AG08395 (cell line): ENCODE measurements at places on chromosomes 3 and 15.
A peak's percentile ranks its signal among the peaks of the same experiment; 100 is the strongest.

- DNase-seq, result no peak
Observed at GRCh38 chr15:69830430-69830829, 267.3 kb downstream of the TLE3 start.

DNA sequence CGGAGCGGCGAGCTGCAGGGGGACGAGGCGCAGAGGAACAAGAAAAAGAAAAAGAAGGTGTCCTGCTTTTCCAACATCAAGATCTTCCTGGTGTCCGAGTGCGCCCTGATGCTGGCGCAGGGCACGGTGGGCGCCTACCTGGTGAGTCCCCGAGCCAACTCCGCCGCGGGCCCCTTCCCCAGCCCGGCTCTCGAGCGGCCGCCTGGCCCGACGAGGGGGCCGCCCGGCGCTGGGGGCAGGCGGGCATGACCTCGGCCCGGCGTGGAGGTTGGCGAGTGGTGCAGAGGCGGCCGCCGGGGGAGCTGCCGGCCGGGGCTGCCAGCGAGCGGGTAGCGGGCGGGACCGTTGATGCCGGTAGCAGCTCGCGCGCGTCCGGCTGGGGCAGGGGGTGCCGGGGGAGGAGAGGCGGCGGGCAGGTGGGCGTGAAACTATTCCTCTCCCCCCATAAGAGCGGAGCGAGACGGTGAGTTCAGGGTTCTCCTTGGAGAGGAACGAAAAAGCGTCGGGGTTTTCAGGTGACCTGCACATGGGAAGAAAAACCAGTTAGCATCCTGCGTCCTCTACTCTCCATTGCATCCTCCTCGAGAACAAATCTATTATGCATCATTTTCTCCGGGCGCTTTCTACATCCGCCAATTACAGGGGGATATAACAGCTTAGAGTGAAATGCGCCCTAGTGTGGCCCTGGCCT, 585 bp downstream of the SLCO3A1 start:
- peak; percentile 49 for DNase-seq

DNA sequence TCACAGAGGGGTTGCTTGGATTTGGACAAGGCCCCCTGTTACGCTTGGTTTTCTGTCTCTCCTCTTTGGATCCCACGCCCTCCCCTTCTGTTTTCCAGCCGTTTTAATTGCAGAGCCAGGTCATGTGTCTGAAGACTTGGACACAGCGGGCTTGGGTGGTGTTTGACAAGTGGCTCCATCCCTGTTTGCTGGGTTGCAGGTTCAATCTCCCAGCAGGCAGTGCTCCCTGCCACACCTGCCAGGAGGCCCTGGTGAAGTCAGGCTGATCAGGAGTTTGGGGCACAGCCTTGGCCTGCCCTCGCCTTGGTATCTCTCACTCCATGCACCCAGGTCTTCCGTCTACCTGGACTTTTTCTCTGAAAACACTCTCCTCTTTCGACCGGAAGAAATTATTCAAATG, 59.0 kb downstream of the PLXNA1 start:
- DNase-seq, result no peak

DNA sequence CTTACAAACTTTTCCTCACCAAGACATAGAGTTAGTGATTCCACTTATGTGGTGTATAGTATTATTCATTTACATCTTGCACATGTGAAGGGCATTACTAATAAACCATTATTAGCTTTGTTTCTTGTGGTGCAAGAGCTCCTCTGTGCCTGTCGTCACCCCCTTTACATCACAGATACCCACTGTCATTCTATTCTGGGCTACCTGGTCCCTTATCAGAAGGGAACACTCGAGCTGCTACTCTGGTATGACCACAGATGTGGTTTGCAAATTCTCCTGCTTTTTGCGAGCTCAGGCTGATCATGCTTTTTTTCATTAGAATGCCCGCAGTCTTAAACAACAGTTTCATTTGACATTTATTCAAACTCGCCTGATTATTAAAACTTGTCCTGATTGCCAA, 13.9 kb upstream of the SENP2 start:
- no peak for DNase-seq

DNA sequence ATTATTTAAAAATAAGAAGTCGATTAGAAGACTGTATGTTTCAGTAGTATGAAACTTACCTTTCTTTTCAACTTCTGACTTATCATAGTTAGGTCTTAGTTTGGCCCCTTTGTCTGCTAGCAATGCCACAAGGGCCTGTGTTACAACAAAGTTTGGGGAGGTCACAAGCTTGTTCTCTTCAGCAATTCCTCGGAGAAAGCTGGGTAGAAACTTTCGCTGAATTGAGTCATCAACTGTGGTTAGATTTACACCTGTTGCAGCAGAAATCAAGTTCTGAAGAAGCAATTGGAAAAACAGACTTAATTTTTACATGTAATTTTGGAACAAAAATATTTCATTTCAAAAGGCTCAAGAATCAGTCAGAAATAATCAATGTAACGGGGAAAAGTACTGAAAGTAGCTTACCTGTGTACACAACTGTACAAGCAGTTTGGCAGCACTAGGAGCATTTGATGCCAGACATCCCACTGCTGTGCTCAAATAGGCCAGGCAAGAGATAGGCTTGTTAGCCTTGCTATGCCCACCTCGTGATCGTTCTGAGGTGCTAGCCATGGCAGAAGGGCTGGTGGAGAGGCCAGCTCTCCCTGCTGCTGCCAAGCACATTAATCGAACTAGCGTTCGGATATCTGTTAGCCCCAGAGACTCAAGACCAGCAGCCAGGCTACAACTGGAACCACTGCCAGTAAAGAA, 58.6 kb downstream of the FBXL22 start:
- no peak for DNase-seq

- DNase-seq, result no peak
Observed at GRCh38 chr15:99562238-99562637, 3.5 kb upstream of the MEF2A start.

DNA sequence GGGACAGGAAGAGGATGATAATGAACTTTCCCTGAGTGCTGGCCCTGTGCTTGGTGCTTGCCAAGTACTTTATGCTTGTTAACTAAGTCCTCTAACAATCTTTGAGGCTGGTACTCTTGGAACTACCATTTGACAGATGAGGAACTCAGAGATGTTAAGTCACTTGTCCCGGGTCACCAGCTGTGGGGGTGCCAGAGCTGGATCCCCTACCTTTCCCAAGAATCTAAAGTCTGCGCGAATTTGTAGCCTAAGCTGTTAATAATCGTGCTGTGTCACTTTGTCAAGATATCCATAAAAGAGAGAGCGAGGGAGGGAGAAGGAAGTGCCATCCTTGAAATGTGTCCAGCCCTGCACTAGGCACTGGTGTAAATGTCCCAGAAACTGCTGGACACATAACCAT, 19.0 kb upstream of the ACOX2 start:
- DNase-seq, result no peak

DNA sequence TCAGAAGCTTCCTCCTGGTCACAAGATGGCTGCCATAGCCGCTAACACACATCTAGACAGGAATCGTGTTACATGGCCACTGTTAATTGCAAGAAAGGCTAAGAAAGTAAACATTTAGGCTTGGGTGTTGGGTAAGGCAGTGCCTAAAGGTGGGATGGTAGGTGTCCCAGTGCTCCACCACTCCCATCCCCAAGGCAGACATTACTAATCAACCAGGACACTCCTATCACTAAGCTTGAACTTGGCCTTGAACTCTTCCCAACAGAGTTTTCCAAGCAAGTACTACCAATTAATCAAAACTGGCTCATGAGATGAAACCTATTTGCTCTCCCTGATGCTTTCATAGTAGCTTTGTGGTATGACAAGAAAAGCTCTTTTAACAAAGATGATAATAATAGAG, 37.9 kb upstream of the C3orf80 start:
- no peak for DNase-seq

DNA sequence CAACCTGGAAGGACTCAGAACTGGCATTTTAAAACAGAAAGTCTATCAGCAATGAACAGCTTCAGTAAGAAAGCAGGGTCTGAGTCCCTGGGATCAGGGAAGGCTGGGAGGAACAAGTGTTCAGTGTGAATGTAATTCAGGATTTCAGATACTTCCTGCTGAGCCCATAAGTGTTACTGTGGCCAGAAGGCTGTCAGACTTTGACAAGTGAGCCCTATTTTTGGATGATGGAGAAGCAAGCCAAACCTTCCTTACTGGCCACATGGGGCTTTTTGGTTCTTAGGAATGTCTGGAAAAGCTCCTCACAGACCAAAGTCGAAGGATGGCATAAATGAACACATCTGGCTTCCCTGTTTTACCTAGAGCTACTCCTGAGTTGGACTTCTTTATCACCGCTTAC, 157.2 kb downstream of the BBX start:
- no peak for DNase-seq

DNA sequence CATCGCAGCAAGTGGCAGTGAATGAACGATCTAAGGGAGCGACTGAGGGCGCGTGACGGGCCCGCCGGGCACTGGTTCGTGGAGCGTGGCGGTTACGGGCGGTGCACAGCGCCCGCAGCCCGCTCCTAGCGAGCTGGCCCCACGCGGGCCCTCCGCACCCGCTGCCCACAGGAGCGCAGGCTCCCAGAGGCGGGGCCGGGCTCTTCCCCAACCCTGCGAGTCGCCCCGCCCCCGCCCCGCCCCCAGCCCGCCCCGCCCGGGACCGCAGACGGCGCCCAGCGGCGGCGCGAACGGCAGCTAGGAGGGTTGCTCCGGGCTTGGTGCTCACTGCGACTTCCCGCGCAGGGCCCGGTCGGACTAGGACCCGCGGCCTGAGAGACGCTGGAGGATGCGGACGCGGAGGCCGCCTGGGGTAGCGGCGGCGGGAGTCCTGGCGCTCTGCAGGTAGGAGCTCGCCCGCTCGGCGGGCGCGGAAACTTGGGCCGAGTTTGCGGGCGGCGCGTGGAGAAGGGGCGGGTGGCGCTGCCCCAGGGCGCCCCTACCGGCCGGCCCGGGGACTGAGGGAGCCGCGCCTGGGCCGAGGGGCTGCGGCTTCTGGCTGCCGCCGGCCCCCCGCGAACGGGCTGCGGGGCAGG, at the start of gene C15orf39:
TSS of gene C15orf39 (plus strand) at position 267 of the 635 bp plus-strand sequence. CDS start 4,167 bp downstream, outside the sequence.
- DNase-seq, result peak; percentile 91

DNA sequence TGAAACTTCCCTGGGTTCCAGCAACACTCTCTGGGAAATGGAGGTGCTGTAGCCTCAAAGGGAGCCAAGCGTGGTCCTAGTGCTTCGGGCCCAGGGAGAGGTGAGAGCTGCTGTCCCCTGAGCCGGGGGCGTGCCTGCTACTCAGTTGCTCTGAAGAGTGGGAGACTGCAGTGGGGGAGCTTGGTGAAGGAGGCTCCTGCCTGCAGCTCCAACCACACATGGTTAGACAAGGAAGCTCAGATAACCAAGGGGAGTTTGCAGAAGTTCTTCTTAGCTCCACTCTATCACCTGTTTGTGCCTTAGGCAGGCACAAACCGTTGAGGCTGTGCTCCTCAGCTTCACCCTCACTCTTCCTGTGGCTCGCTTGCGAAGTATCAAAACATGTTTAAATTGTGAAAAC, 53.6 kb upstream of the TRPM1 start:
- DNase-seq, result no peak

DNA sequence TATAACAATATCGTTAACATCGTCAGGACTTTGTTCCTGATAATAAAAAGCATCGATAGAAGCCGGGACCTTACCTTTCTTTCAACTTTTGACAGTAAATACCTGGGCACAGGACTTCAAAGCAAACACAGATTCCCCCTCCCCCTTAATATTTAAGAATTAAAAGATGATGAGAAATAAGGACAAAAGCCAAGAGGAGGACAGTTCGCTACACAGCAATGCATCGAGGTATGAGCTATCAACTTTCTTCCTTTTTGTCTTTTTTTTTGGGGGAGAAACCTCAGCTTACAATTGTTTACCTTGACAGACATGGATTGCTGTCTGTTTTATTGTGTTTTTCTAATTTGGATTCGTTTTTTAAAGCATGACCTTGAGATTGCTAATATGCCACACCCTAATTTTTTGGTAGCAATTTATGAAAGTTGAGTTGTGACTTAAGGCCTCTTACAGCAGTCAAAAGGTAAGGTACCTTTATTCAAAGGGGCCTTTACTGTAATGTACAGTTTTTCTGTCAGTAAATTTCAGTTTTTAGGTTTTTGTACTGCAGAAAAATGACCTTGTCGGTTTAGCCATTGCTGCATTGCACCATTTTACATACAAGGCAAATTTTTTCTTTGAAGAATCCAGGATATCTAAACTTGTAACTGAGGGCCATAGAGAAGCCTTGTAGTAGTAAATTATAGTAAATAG, 1.1 kb downstream of the CHD2 start:
- no peak for DNase-seq

DNA sequence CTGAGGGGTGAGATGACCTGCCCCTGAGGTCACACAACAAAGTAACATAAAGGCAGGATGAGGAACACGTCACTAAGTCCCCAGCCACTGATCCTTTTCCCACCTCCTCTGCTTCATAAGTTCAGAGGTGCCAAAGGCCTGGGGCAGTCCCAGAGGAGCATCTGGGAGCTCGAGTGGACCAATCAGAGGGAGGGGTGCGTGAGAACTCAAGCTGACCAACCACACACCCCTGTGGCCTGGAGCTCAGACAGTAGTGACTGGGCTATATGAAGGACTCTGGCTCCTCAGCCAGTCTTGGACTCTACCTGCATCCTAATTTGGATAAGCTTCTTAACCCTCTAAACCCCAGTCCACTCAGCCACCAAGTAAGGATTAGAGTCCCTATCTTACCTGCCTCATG, 28.0 kb upstream of the CAV3 start:
- DNase-seq, result no peak

DNA sequence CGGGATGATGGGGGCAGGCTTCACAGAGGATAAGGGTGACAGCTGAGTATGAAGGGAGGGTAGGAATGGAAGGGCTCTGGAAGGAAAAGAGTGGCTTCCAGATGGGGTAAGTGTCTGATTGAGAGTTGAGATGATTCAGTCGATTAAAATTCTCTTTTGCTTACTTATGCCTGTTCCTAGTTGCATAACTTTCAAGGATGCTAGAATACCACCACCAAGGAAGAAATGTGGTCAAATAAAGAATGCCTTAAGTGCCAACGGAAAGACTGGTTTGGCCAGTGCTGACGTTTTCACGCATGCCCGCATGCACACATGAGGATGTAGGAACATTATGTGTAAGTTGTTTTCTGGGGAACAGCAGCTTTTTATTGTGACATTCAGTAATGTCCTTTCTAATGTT, 263.4 kb upstream of the WNT5A start:
- peak; percentile 90 for DNase-seq

DNA sequence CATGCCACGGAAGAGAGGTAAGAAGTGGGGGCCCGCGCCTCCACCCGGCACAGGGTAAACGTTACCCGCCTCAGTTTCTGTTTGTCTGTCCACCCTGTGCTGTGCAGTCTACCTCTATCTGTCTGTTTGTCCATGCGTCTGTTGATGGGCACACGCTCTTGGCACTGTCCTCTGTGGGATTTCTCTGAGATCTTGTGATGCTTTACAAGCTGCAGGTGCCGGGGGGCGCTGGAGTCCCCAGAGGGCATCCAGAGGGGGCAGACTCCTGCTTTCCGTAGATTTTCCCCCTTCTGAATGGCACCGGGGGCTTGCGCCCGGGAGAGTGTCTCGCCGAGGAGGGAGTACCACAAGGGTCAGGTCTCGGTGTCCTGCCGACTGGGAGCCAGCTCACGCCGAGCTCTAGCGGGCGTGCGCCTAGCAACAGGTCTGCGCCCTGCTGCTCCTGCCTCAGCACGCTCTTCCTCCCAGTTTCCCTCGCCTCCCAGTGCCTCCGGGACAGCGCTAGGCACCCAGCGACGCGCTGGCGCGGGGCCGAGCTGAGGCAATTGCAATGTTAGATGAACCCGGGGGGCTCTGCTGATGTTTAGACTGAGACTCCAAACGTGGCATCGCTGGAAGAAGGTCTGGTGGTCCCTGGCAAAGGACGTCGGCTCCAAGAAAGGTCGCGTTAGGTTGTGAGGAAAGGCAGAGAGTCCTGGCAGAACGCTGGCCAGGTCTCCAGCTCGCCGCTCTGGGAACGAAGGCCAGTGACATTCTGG, 667 bp downstream of the CEMIP start:
- peak; percentile 51 for DNase-seq

GRCh38 chr3:65883613-65884012, 155.1 kb downstream of the MAGI1 start:
- DNase-seq, result no peak
